Memory B cell (primary cell): ENCODE measurements at places on chromosomes 5 and 9.

GRCh38 chr5:28505121-28505520 lies 1466.7 kb upstream of the CDH9 start:
- H3K4me1 ChIP-seq = no peaks in the 10 kb centered on the region
- no peaks in the 10 kb centered on the region for H3K27me3 ChIP-seq
- H3K4me3 ChIP-seq = no peak overlapping the region
- H3K36me3 ChIP-seq = no peaks in the 10 kb centered on the region

GRCh38 chr9:72586388-72587130 lies 65.2 kb downstream of the TMC1 start:
- H3K4me3 ChIP-seq = no peak overlapping the region
- no peak for DNase-seq
- H3K27ac ChIP-seq = no peak overlapping the region
- no peaks in the 10 kb centered on the region for H3K4me1 ChIP-seq

GRCh38 chr5:33688066-33688465 lies 203.7 kb downstream of the ADAMTS12 start:
- H3K27me3 ChIP-seq = peaks cover 2% of the 10 kb centered on the region
- no peaks in the 10 kb centered on the region for H3K36me3 ChIP-seq
- no peak for DNase-seq
- no peak overlapping the region for H3K27ac ChIP-seq
- H3K4me3 ChIP-seq = no peak overlapping the region
- H3K4me1 ChIP-seq = peaks cover 8% of the 10 kb centered on the region

DNA sequence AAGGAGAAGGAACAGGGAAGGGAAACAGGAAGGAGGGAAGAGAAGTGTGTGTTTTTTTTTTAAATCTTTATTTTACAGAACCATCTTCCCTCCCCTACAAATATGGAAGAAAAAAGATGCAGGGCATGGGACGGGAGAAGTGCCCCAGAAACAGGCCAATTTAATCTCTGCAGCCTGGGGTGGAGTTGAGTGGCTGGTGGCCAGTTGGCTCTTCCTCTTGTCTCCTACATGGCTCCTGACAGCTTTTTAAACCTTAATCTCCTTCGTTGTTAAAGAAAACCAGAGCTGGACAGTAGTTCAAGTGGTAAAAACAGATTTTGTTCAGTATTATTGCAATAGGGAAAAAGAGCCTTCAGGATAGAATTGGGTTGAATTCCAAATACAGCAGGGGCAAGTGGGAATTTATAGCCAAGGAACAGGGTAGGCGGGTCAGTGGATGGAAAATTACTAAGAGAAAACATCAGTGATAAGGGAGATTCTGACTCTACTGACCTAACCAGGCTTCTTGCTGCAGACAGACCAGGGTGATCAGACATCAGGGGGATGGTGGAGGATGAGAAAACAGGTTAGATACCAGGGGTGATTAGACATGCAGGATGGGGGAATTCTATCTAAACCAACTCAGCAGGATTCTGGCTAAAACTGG lies 125.1 kb upstream of the CLINT1 start:
- no peaks in the 10 kb centered on the region for H3K4me1 ChIP-seq
- no peak overlapping the region for H3K27ac ChIP-seq
- no peak overlapping the region for H3K4me3 ChIP-seq
- peaks cover 8% of the 10 kb centered on the region for H3K27me3 ChIP-seq
- peaks cover 2% of the 10 kb centered on the region for H3K36me3 ChIP-seq
